ENCODE measurements at places on chromosomes 6 and 20.
A peak's percentile ranks its signal among the peaks of the same experiment; 100 is the strongest.

DNA sequence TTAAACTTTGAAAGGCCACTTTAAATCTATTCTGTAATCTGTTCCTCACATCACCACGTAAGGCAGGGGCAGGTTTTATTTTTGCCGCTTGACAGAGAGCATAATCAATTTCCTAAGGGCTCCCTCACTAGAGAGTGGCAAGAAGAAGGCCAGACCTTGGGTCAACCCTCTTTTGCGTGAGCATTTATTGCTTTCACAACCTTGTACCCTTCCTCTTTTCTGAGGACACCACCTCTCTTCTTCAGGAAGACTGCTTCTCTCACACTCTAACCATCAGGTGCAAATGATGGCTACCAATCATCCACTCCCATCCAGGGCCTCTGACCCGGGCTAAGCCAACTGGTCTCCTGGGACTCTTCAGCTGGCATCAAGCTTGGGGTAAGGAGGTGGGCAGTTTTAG, 25.2 kb upstream of the QKI start:
- no peak for DNase-seq

DNA sequence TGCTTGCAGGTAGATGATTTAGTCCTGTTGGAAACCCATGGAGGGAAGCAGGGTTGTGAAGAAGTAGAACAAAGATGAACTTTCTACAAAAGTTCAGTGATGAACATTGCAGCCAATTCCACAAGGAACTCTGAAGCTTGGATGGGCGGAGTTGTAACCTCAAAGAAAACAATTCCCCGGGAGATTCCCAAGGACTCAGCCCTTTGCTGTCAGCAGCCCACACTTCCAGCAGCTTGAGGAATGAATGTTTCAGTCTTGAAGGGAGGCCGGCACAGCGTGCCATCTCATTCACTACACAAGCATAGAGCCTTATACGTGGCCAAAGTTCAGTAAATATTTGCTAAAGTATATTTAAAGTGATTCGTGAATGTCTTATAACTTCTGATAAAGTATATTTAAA, 269.4 kb downstream of the NKAIN2 start:
- no peak for DNase-seq

DNA sequence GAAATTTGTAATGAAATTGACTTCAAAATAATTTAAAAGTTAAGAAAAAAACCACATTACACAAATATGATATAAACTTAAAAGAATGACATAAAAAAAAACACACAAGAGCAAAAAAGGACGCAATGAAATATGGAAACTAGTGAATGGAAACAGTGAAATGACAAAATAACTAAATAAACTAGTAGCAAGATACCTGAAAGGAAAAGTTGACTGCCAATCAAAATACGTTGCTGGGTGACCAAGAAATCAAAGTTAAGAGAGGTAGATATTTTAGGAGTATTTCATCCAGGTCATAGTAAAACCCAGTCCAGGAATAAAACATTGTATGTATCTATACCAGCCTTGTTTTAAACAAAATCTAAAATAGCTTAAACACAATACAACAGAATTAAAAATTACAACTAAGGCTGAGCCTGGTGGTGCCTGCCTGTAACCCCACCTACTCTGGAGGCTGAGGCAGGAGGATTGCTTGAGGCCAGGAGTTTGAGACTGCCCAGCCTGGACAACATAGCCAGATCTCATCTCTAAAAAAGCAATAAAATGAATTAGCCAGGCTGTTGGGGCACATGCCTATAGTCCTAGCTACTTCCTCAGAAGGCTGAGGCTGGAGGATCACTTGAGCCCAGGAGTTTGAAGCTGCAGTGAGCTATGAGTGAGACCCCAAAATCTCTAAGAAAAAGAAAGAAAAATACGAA, 22.0 kb downstream of the C6orf15 start:
- DNase-seq: no peak

GRCh38 chr6:39666706-39667489, 58.3 kb downstream of the KIF6 start:
- no peak for DNase-seq

DNA sequence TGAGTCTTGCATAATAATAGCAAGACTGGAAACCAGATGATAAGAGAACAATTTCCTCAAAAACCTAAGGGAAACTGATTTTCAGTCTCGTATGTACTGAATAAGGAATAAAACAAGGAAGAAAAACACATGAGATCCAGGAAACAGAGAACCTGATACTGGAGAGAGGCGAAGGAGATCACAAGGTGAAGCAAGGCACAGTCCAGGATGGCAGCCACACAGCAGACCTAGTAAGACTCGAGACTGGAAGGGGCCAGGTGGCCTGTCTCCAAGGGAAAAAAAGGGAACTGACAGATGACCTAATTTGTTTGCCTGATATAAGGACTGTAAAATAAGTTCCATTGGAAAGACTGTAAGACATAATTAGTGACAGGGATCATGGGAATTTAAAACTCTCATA, 71.1 kb downstream of the TASP1 start:
- DNase-seq: no peak

DNA sequence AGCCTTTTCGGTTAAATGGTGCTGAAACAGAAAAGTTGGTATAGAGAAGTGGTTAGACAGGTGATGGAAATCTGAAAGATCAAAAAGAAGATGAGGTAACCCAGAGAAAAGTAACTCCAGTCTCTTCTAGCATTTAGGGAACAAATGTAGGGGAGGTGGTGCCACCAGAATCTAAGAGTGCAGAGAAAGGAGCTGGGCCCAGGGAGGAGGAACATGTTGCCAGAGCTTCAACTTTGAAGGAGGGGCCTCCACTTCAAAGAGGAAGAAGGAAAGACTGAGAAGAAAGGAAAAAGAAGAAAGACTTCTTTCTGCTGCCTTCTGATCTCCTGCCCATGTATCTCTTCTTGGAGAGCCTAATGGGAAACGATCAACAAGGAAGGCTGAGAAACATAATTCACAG, 23.5 kb upstream of the ATRN start:
- DNase-seq: no peak

DNA sequence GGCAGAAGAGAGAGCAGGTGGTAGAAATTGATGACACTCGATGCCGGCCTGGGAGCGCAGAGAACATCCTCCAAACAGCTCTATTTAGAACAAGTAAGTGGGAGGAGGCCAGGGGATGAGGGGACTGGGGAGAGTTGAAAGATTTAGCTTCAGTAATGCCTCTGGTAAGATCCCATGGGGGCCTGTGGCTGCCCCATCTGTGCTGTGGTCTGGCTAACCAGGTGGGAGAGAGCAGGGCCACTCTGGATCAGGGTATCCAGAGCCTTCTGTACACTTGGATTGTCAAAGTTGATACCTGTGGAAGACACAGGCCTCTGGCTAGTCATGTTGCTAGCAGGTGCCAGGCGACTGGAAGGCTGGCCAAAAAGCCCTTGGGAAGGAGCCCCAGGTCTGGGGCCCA, 27.6 kb downstream of the NCOA5 start:
- peak; percentile 27 for DNase-seq

DNA sequence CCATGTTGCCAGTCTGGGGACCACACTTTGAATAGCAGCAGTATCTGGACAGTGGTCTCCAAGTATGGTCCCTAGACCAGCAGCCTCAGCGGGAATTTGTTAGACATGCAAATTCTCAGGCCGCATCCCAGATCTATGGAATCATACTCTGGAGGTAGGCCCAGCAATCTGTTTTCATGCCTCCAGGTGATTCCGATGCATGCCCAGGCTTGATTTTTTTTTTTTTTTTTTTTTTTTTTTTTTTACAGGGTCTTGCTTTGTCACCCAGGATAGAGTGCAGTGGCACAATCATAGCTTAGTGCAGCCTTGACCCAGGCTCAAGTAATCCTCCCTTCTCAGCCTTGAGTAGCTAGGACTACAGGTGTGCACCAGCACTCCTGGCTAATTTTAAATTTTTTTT, 682 bp upstream of the SLA2 start:
- no peak for DNase-seq

DNA sequence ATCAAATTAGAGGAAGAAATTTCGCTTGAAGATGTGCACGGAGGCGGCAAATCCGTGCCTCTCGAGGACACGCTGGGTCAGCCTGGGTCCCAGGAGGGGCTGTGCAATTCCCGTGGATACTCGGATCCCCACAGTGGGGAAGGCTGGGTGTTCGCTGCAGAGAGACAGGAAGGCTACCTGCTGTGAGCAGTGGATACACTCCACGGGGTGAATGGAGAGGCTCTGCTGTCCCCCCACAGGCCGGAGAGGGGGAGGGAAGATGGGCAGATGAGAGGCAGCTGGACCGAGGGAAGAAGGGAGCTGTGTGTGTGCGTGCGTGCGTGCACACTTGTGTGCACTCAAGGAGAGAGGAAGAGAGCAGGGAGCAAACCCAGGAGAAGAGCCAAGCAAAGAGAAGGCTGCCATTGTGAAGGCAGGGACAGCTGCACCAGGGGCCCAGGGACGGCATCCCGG, 57.3 kb downstream of the SULF2 start:
- no peak for DNase-seq

GRCh38 chr6:69609836-69610472, 186.9 kb downstream of the LMBRD1 start:
- DNase-seq: no peak

- no peak for DNase-seq
These were observed 33.4 kb upstream of the MAS1L start for GRCh38 chr6:29521006-29521680.

DNA sequence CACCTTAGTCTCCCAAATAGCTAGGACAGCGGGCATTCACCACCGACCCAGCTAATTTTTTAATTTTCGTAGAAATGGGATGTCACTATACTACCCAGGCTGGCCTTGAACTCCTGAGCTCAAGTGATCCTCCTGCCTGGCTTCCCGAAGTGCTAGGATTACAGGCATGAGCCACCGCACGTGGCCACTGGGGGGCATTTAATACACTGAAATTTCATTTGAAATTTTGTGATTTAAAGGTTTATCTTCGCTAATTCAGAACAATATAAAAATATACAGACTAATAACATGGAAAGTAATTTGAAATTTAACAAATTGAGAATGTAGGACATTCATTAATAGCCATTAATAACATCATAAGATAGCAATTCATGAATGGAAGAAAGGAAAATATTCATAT, 20.5 kb upstream of the TBC1D32 start:
- no peak for DNase-seq

DNA sequence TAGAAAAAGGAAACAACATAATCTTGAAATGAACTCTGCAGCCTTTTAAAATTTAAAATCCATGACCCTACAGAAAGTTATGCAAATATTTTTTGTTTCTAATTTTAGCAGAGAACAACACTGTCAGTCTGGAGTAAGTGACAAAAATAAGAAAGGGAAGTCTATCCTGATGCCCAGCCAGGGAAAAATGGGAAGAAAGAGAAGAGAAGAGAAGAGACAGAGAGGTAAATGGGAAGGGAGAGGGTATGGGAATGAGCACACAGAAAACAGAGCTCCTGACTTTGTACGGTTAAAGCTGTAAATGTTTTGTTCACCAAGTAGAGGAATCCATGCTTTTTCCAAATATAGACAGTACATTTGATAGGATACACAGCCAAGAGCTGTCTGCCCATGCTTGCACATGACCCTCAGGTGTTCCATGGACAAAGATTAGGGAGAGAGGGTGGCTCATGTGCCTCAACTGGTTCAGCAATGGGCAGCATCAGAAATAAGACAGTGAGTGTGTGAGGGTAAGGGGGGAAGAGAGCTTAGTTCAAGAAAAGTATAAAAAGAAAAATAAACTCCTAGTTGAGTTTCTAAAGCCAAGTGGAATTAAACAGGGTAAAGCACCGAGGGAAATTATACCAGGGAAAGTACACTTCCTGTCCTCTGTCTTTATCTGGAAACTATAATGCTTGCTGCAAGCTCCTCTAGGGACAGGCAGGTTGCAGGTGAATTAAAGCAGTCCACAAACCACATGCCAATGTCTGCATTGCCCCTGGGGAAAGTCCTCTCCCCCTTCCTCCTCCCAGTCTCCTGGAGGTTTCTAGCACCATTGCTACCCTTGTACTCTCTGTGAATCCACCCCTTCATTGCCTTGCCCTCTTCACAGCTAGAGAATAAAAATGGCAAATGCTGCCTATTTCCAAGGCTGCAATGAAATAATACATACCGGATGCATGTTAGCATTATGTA, 30.0 kb downstream of the MAP3K5 start:
- peak; percentile 64 for DNase-seq

DNA sequence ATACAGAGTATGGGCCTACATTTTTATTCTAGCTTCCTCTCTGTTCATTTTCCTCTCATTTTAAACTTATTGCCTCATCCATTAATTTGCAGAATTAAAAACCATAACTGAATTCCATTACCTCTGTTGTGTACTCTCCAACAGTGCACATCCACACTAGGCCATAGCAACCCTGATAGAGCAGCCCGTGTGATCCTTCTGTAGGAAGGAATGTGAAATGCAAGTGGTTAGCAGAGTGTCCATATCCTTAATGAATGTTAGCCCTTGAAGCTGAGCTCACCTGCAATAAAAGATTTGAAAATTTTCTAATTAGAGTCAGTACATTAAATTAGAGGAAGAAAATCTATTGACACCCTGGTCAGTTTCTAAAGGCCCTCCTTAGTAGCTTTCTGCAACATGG, 6.5 kb upstream of the GRIK2 start:
- DNase-seq: peak; percentile 62

DNA sequence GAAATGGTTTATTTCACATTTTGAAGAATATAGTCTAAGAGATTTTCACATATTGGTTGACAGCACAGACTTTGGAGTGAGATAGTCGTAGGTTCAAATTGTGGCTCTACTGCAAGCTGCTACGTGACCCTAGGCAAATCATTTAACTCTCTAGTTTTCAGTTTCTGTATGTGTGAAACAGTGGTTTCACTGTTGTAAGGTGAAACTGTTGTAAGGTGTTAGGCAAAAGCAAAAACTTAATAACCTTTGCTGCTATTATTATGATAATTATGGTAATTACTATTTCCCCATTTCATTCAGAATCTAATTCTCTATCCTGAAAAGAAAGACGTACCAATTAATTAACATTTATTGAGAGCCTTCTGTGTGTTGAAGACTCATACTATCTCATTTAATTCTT, 144.2 kb downstream of the REV3L start:
- no peak for DNase-seq

DNA sequence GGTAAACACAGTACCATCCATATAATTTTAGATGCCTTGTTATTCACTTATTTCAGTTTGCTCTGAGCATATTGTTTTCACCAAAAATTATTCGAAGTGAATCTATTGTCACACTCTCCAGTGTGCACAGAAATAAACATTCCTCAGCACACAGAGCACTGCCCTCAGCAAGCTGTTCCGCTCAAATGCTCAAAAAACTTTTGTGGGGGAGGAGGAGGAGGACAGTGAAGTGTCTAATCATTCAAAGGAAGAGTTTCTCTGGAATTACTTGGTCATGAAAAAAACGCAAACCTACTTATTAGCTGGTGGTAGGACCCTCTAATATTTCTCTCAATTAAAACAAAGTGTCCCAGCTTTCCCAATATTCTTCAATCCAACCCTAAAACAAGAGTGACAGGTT, 88.3 kb downstream of the DTNBP1 start:
- no peak for DNase-seq

DNA sequence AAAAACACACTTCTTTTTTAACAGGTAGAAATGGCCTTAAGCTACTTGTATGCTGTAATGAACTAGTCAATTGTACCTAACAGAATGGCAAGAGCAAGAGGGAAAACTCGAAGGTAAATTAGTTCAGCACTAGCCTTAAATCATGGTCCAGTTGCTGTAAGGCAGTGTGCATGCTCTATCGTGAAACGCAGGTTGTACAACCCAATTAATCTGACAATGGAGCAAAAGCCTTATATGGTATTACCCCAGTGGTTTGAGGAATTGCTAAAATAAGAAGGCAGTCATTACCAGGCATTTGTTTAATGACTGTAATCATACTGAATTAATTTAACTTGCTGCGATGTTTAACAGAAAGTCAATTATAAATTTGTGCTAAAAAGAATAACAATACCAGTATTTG, 69.3 kb upstream of the SOX4 start:
- DNase-seq: no peak
